A549 (cell line): ENCODE measurements at places on chromosomes 1 and 21. TPM values are rescaled to one million over a fixed set of nuclear protein-coding genes. Genes with fewer than 3 reads are reported as not detected.

DNA sequence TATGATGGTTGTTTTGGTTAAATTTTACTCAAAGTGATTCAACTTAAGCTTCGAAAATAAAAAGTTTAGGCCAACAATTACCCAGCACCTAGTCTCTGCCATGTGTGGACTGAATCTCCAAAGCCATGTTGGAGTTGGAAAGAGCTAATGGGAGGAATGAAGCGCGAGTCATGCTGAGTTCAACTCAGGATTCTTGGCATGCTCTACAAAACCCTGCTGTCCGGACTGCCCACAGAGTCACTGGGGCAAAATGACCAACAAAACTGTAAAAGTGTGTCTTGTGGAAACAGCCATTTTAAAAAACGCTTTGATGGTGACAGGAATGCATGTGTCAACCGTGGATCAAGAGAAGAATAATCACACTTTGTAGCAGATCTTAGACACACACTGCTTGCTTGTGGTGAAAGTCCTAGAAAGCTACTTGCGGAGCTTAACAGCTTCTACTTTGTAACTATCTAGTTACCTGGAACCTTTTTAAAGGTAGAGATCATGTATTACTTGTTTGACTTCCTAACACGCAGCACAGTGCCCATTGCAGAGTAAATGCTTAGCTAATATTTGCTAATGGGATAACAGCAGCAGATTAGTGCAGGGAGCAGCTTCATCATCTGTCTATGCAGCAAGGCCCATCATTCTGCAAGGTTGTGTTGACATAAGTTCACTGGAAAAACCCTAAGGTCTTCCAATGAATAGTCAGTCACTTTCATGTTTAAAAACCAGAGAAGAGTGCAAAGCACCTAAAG lies 7.0 kb upstream of the GBP6 start:
- no peak for DNase-seq

GRCh38 chr21:35102488-35103371 lies 53.6 kb upstream of the RUNX1 start:
- no peak for DNase-seq

- DNase-seq = no peak
Observed at GRCh38 chr1:71668065-71668464, 587.2 kb upstream of the ZRANB2 start.

Gene CD1D
- 0.04 to 0.08 TPM in 2 of 3 replicates, not detected in the other for polyA plus RNA-seq

GRCh38 chr1:211259638-211260126 lies 516 bp downstream of the RCOR3 start:
- DNase-seq = peak; percentile 78

- DNase-seq = no peak
Observed at GRCh38 chr1:172482044-172482443, 38.2 kb upstream of the PIGC start.

GRCh38 chr1:76465030-76465429 lies 390.5 kb downstream of the ST6GALNAC3 start:
- no peak for DNase-seq
